ENCODE measurements at places on chromosomes 1 and 21.
A peak's percentile ranks its signal among the peaks of the same experiment; 100 is the strongest.

DNA sequence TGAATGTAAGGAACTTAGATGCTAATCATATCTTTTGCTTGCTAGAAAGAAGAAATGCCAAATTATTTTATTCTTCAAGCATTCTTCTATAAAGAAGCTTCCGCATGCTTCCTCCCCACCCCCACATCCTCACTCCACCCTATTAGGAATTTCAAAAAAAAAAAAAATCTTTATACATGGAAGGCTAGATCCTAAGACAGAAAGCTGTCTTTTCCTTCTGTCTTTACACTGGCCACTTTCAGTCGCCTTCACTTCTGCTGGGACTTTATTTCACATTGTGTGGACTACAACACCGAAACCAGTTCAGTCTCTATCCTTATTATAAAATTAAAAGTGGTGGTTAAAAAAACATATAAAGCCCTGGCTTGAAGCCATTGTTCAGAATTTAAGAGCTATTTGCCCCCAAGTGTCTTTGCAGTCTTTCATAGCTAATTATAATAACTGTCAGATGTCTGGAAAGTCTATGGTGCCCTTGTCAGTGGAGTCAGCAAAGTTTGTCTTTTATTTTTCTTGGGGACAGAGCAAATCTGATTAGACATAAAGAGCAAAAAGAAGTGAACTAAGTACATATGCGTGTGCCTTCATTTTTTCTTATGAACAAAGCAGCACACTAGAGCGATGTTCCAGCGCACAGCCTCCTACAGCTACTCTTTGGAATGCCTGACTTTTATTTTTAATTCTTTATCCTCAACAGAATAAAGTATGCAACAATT lies 297.7 kb downstream of the PTPRC start:
- DNase-seq = no peak

GRCh38 chr1:42008264-42008663 lies 89.5 kb upstream of the HIVEP3 start:
- no peak for DNase-seq

DNA sequence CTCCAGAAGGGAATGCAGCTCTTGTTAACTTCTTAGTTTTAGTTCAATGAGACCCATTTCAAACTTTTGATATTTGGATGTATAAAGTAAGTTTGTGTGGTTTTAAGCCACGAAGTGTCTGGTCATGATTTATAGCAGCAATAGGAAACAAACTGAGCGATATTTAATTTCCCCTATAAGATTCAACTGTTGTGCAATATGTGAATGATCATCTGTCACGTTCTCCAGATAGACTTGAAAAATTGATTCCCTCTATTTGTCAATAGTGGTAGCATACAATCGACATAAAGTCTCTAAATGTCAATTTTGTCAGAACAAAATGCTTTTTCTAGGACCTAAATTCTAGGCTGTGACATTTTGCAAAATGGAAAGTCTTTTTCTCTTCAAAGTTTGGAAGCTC lies 240.1 kb downstream of the KCTD3 start:
- DNase-seq = no peak

DNA sequence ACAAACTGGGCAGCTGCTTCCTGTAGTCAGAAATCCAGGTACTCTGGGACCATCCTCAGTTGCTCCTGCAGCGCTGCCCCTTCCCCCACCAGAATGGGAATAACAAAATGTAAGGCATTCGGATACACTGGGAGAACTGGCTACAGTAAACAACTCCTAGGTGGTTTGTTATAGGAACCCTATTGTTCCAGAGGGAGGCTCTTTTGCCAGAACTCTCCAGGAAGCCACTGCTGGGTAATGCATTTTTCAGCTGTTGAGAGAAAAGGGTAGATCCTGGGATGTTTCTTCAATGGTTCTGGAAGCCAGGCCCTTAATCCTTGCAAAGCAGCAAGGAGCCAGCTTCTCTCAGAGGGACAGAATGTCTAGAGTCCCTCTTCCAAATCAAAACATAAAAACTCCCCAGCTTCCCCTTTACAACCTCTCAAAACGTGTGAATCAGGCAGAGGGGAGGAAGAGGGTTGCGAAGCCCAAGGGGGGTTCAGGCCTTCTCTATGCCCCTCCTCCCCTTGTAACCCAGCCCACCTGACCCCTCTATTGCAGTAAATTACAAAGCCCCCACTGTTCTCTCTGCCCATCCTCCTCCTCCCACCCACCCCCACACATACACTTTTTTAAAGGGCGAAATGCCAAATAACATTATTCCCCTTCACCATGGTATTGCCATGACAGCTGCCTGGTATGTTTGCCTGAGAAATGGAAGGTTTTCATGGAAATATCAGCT lies 29.1 kb downstream of the PLPP3 start:
- no peak for DNase-seq

- DNase-seq = peak; percentile 38
Measured at GRCh38 chr1:243848858-243849420, 1.1 kb downstream of the AKT3 start.

GRCh38 chr1:67651031-67651430 lies 34.0 kb upstream of the GADD45A start:
- no peak for DNase-seq

Measured in stromal cell of bone marrow (primary cell).